ENCODE measurements at places on chromosomes 7 and 10.

DNA sequence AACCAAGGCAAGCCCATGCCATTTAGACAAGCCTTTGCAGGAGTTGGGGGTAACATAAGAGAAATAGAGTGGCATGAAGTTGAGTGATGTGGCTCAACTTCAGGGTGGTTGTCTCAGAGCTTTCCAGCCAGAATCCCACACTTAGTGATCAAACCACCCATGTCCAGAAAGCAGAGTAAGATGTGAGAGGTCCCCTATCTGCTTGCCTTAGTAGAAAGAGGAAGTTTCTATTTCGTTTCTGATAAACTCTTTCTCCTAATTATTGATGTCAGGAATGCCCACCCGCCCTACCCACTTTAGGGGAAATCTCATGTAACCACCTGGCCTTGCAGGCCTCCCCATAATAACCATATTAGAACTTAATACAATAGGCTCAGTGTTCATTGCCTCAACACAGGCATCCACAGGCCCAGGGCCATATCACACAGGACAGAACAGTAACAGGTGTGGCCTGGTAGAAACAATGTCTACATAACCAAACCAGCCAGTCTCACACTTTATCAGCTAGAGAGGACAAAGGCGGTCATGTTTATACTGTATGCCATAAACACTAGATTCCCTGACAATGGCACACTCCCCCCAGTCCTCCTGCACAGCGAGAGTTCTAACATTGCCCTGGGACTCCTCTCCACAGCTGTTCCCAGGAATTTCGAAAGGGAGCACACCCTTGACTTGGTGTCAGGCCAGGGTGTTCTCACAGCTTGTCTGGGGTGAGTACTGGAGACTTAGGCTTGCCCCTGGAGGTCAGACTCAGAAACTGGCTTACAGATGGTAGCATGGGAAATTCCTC is 364.4 kb downstream of the CXCL12 start:
- DNase-seq: no peak

GRCh38 chr7:142228537-142229104 is 29.2 kb downstream of the PRSS58 start:
- no peak for DNase-seq

GRCh38 chr10:24503461-24504320 is 220.0 kb downstream of the ARHGAP21 start:
- no peak for DNase-seq

GRCh38 chr7:44059219-44060090 is 5.9 kb downstream of the PGAM2 start:
- DNase-seq: no peak

GRCh38 chr10:11095374-11095801 is 77.7 kb downstream of the CELF2 start:
- DNase-seq: no peak
